ENCODE measurements at places on chromosomes 6 and 20. TPM values are rescaled to one million over a fixed set of nuclear protein-coding genes. Genes with fewer than 3 reads are reported as not detected.

UNC5CL gene
- total RNA-seq, result 0.47 TPM

SMPD2 gene
- 16.5 TPM for total RNA-seq

MCHR2 gene
- not detected for total RNA-seq

GLP1R gene
- total RNA-seq, result not detected

CLVS2 gene
- 0.25 TPM for total RNA-seq

TMEM151B gene
- total RNA-seq, result 0.09 TPM
